ENCODE measurements at places on chromosomes 4 and X.

GRCh38 chr4:89563431-89563830 is 255.8 kb upstream of the GPRIN3 start:
- DNase-seq: no peak

DNA sequence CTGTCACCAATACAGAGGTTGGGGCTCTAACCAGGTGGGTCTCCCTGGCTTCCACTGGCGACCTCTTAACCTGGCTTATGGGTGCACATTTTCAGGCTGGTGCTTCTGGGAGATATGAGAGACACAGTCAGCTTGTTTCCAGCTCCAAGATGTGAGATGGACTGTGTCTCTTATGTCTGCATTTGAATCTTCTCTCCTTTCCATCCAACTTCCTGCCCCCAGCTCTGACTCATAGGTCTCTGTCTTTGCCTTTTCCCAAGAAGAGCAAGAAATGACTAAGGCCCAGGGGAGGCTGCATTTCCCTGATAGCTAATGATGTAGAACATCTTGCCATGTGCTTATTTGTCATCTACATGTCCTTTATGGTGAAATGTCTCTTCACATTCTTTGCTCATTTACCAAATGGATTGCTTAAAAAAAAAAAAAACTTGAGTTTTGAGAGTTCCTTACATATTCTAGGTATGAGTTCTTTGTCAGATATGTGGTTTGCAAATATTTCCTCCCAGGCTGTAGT is 3.2 kb upstream of the UXT start:
- no peak for DNase-seq

GRCh38 chr4:10500776-10501175 is 43.5 kb upstream of the ZNF518B start:
- DNase-seq: no peak

GRCh38 chr4:83282049-83282535 is 2.5 kb downstream of the COQ2 start:
- DNase-seq: peak; percentile 51

- DNase-seq: no peak
Observed at GRCh38 chr4:47494124-47494430, 9.0 kb downstream of the ATP10D start.

GRCh38 chr4:55801498-55801897 is 18.1 kb upstream of the EXOC1L start:
- DNase-seq: no peak

- DNase-seq: no peak
Observed at GRCh38 chrX:18278449-18278848, 57.8 kb upstream of the BEND2 start.

GRCh38 chrX:100609591-100609990 is 24.9 kb downstream of the TNMD start:
- no peak for DNase-seq

GRCh38 chrX:95441836-95442235 is 1242.8 kb upstream of the DIAPH2 start:
- DNase-seq: no peak

DNA sequence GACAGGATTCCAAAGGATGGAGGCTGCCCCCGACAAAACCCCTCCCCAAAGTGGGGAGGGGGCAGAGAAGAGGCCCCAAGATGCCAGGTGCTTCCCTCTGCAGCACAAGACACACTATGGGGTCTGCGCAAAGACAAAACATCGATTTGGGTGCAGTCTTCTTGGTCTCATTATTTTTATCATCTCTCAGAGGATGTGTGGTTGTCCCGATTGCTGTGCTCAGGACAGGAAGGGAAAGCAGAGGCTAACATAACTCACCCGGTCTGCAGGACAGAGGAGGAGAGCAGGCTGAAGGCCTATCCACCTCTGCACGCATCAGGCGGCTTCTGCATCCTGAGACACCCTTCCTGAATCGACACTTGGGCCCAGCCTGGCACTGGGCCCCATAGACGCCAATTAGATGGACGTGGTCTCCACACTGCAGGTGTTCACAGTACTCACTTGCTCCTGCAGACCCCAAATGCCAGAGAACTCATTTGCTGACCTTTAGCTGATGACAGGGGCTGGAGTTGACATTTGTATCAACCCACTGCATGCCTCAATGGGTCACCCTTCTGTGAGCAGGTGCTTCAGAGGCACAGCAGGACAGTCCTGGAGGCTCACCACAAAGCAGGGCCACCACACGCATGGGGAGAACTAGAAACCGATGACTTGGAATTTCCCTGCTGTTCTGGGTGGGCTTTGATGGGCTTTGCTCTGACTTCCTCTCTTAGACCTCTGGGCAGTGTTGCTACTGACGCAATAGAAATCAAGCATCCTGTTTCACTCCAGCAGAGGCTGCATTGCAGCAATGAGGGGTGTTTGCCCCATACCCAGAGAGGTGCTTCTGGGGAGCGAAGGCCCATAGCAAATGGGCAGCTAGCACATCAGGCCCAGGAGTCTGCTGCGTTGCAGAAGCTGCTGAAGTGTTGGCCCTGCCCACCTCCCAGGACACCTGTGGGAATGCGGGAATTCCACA is 96.3 kb upstream of the ENPP6 start:
- no peak for DNase-seq

- DNase-seq: no peak
Observed at GRCh38 chr4:94911106-94911505, 153.4 kb downstream of the BMPR1B start.

DNA sequence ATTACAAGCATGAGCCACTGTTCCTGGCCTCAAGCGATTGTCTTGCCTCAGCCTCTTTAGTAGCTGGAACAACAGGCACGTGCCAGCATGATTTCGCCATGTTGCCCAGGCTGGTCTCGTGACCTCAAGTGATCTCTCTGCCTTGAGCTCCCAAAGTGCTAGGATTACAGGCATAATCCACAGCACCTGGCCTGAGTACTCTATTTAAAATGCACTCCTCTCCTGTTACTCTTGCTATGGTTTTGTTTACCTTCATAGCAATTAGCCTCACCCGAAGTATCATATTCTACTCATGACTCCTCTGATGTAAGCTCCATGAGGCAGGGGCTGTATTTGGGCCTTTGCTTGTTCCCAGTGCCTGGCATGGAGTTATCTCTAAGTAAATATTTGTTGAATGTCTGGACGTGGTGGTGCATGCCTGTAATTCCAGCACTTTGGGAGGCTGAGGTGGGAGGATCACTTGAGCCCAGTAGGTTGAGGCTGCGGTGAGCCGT is 92.5 kb upstream of the SLC34A2 start:
- DNase-seq: no peak

DNA sequence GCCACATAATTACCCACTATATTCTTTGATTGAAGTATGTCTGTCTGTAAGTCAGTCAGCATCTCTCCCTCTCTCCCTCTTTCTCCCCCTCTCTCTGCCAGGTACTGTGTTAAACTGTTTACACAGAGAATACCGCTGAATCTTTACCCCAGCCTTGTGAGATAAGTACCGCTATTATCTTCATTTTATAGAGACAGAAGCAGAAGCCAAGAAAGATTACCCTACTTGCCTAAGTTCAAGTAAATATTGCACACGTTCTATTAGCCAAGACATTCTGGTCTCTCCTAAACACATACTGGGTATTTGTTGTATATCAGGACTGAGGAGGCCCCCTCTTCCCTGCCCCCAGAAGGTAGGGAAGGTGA is 695 bp upstream of the GPR101 start:
- DNase-seq: no peak

GRCh38 chr4:119726505-119726904 is 97.9 kb upstream of the PDE5A start:
- DNase-seq: no peak

- DNase-seq: no peak
Observed at GRCh38 chrX:16186380-16187007, 19.2 kb downstream of the MAGEB17 start.

DNA sequence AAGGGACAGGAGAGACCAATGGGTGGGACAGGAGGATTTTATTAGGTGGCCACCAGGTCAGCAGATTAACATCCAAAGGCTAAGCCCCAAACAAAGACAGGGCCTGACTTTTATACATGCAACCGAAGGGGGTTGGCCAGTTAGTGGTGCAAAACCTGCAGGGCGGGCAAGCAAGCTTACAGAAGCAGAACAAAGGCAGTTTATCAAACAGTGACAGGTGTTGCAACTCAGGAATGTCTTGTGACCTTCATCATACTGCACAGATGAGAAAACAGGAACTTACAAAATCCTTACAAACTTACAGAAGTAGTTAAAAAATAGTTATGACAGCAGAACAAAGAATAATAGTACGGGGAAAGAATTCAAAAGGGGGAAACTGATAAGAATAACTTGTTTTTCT is 708.1 kb downstream of the GLUD2 start:
- no peak for DNase-seq

GRCh38 chrX:12080265-12080664 is 58.0 kb upstream of the FRMPD4 start:
- no peak for DNase-seq

DNA sequence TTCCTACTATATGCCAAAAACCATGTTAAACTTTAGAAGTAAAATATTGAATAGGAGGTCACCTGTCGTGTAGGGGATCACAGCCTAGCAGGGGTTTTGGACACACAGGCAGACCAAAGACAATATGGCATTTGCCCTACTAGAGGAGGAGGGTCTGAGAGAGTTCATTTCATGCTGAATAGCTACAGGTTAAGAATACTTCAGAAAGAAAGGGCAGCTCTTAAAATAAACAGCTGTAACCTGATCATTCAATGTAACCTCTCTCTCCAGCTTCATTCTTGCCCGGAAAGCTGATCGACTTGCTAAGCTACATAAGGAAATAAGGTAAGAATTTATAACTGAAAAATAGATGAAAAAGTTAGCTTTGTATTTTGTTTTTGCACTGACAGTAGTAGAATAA is 79.9 kb downstream of the MAOA start:
- DNase-seq: no peak

DNA sequence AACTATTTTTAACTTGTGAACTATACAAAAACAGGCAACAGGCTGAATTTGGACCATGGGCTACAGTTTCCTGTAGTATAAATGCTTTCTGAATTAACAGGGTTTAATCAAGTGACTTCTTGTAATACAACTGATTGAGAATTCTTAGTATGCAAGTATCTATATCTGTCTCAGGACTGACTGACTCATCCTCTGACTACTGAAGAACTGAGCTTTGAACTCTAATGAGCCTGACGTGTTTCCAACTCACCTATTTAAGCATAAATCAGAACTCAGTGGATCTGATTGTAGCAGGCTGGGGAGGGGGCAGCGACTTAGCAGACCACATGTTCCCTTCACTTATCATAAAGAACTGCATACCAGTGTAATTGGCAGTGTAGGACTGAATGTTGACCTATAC is 7.8 kb downstream of the SPATA4 start:
- no peak for DNase-seq

GRCh38 chr4:148330161-148330560 is 112.1 kb downstream of the NR3C2 start:
- DNase-seq: no peak

GRCh38 chr4:188839704-188840103 is 700.5 kb downstream of the TRIML1 start:
- no peak for DNase-seq

DNA sequence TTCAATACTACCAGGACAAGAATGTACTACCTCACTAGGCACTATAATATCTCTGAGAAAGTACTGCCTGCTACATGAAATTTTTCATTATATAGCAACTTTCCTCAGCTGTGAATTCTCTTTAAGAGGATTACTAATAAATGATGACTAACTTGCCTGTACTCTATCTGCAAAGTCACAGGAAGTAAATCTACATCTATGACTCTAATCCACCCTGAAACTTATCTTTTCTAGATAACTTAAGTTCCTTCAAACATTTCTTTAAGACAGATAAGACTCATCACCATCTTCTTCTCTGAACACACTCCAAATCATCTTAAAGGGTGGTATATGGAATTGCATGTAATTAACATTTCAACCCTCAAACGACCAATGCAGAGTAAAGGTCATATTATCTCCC is 28.8 kb downstream of the RPS6KA3 start:
- no peak for DNase-seq

GRCh38 chr4:72987741-72988729 is 81.5 kb downstream of the COX18 start:
- no peak for DNase-seq

DNA sequence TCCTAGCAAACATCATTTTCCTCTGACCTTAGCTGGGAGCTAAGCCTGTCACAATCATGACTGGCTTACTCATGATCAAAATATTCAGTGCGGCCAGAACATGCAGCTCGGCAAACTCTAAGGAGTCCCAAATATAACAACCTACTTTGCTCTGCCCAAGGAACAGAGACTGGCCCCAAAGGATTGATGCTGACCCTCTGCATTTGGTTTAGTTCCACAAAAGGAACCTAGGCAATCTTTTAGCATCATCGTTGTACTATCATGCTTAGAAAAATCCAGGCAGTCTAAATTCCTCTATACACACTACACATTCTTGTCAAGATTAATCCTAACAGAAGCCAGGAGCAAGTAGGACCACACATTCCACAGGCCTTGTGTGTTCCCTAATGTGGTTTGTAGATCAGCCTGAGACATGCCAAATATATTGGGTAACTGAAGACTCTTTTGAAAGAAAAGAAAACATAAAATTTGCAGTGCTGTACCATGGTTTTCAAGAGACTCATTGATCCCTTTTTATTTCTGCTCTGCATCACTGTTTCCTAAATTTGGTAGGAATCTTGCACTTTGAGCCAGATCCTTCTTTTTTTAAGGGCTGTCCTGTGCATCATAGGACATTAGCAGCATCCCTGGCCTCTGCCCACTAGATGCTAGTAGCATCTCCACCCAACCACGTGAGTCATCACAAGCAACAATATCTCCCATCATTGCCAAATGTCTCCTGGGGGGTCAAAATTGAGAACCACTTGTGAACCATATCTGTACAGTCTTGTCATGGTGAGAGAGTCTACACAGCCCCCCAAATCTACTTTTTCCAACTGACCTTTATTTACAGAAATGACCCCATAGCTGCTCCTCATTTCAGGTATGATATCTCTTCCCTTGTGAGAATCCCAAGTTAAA is 17.6 kb upstream of the CC2D2A start:
- DNase-seq: no peak

GRCh38 chr4:4866124-4866865 is 6.8 kb downstream of the MSX1 start:
- no peak for DNase-seq

- DNase-seq: no peak
Observed at GRCh38 chr4:172986114-172986513, 182.5 kb upstream of the GALNT7 start.

- no peak for DNase-seq
Observed at GRCh38 chr4:21948347-21949072, at the start of gene KCNIP4. KCNIP4 (minus strand) TSS chr4:21948772.

- no peak for DNase-seq
Observed at GRCh38 chrX:79524642-79525041, 157.5 kb upstream of the ITM2A start.

DNA sequence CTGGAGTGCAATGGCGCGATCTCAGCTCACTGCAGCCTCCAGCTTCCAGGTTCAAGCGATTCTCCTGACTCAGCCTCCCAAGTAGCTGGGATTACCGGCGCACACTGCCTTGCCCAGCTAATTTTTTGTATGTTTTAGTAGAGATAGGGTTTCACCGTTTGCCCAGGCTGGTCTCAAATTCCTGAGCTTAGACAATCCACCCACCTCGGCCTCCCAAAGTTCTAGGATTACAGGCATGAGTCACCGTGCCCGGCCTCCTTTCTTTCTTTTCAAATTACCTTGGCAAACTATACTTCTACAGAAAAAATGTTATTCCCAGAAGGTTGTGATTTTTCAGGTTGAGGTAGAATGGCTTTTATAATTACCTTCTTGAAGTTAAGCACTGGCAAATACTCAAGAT is 321.9 kb upstream of the PRPS2 start:
- DNase-seq: no peak

- DNase-seq: no peak
Observed at GRCh38 chr4:105641845-105642244, 66.6 kb downstream of the INTS12 start.

- DNase-seq: no peak
Observed at GRCh38 chr4:106624671-106625070, 256.1 kb upstream of the GIMD1 start.
